Erythroblast (primary cell): ENCODE measurements at places on chromosomes 5 and 9.

- no peak for DNase-seq
Measured at GRCh38 chr5:69444127-69444754, 29.3 kb downstream of the MARVELD2 start.

DNA sequence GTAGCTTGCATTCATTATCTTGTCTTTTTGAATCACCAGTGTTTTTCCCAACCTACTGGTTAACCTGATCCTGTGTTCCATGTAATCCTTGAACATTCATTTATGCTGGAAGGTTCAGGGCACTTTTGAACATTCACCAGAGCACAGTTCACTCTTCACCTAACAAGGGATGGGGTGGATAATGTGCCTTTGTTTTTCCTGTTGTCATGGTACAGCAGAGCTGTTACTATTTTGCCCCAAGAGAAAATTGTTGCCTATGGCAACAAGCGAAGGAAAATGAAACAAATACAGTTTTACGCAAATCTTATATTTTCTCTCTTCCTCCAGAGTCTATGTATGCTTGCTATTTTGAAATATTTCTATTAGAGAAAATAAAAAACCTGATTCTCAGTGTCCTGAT lies 60.3 kb upstream of the RIOK2 start:
- no peak for DNase-seq

DNA sequence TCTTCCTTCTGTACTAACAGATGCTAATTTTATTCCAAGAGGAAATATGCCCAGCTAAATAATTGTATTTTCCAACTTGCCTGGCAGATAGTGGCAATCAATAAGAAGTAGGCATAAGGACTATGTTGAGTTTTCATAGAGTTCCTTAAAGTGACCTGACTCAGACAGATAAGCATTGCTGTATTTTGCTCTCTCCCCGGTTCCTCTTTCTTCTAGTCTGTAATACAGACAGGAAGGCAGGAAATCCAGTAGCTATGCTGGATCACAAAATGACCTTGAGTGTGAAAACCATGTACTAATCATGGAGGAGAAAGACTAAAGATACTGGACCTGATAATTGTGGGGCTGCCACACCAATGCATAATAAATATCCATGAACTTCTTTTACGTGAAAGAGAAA lies 701.7 kb downstream of the CETN3 start:
- no peak for DNase-seq

DNA sequence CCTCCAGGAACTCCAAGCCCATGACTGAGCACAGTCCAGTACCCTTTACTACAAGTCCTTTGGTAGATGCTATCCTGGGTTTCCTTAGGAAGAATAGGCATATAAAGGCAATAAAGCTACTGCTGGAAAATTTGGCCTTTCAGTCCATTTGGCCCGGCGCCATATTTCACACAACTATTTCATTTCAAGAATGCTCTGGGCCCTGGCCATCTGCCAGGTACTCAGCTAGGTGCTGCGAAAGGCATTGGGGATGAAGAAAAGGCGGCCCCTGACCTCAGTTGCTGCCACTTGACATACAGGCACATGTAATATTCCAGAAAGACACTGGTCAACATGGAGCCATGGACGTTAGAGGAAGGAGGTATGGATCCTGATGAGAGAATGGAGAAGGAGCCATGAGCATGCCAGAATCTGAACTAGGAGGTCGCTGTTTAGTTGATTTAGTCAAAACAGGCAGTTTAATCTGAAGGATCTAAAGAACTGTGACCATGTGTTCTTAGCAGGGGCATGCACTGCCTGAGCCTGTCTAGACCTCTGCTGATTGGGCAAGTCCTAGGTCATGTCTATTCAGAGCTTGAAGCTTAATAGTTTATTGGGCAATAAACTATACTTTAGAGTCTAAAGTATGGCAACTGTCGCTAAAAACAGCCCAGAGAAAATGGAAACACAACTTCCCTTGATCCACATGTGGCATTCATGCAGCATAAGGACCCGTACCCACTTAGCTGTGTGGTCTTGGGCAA lies 149.3 kb downstream of the MELK start:
- no peak for DNase-seq

DNA sequence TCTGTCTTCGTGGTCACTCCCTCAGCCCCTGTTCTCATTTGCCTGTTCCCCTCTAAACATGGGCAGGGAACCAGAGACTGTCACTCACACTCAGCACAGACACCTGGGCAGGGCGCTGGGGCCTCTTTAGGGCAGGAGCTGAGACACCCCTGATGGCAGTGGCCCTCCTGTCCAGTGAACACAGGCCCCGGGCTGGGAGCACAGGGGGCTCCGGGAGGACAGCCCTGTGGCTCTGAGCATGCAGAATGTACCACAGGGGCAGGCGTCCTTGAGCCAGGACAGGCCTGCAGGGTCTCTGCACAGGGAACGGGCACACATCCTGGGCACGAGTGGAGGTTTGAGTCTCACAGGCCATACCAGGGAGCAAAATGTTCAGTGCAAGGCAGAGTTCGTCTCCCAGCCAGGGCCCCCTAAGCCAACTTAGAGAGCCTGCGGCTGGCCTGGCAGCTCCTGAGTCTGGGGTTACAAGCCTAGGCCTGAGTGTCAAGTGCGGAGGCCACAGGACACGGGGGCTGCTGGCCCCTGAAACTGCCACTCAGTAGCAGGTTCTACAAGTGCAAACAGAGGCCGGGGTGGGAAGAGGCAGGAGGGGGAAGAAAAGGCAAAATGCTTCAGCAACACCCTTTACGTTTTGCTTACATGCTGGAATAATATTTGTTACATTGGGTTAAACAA lies 55.9 kb upstream of the NKD2 start:
- no peak for DNase-seq

GRCh38 chr5:107950776-107951175 lies 280.0 kb upstream of the EFNA5 start:
- DNase-seq: no peak

GRCh38 chr5:172929371-172929838 lies 29.8 kb upstream of the RPL26L1 start:
- no peak for DNase-seq

- DNase-seq: no peak
Measured at GRCh38 chr5:145521066-145521465, 314.1 kb downstream of the PRELID2 start.

DNA sequence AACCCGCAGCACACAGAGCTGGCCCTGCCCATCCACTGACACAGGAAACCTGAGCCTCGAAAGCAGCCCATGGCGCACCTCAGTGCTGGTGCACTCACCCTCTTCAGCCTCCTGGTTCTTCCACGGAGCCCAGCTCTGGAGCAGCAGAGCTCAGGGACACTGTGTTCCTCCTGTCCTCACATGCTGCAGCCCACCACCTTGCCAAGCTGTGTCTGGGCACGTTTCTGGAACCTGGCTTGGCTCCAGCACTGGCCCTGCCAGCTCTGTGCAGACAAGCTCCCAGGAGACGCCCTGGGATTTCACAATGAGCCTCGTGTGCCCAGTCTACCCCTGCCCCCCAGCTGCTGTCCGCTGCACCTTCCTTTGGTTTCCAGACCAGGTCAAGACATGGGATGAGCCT lies 119.5 kb downstream of the SYK start:
- no peak for DNase-seq
